ENCODE measurements at places on chromosomes 4 and X.
A peak's percentile ranks its signal among the peaks of the same experiment; 100 is the strongest.

GRCh38 chr4:189414021-189414420 is 526.7 kb upstream of the FRG1 start:
- DNase-seq = no peak

GRCh38 chr4:3720466-3720865 is 45.7 kb upstream of the ADRA2C start:
- DNase-seq = no peak

DNA sequence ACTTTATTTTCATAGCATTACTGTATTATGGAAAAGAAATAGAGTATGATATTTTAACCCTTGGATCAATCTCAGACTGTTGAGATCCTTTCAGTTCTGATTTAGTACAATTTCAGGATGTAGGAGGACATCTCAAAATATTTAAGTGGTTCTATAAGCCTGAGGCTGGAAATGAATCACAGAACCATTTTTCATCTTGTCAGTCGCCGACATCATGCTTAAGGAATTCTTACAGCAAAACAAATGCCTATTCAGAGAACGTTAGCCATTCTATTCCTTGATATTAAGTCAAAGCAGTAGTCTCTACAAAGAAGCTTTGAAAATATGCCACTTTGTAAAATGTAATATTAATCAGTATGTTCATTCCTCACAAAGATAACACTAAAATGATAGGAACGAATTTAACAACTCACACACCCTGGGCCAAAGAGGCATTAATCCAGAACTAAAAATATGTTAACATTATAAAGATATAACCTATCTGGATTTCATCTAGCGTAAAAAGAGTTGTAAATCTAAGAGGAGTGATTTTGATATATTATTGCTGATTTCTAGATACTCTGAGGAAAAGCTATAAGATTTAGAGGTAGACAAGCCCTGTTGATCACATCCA is 152.0 kb downstream of the GASK1B start:
- no peak for DNase-seq

- DNase-seq = peak; percentile 7
These were observed 661 bp downstream of the SPIN4 start for GRCh38 chrX:63350465-63350877.

DNA sequence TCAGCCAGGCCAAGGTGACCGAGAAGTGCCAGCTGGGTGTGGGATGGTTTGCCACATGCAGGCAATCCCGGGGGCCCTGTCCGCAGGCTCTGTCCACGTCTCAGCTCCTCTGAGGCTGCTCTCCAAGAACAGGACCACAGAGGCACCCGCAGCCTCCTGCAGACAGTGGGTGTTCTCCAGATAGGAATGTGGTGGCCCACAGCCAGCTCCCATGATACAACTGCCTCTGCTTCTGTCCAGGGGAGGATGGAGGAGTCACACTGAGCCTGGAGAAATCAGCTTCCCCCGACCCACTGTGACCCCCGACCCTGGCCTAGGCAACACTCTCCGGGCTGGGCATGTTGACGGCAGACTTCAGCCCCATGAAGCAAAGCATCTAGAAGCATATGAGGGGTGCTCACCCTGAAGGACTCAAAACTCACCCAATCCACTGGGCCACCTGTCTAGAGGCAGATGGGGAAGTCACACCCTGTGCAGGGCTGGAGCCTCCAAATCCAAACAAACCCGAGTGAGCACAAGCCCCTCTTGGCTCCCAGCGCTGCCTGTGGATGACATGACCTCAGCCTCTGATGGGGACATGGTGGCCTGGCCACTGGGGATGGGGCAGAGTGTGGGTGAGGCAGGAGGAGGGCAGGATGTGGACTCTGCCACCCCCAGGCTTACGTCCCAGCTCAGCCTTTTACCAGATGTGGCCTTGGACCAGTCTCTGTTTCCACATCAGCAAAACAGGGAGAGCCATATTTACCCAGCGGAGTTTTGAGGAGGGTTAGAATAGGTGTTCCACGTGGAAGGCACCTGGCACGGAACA is 102.3 kb downstream of the PSAPL1 start:
- DNase-seq = no peak

GRCh38 chr4:6633091-6633906 is 7.2 kb upstream of the MRFAP1 start:
- no peak for DNase-seq

DNA sequence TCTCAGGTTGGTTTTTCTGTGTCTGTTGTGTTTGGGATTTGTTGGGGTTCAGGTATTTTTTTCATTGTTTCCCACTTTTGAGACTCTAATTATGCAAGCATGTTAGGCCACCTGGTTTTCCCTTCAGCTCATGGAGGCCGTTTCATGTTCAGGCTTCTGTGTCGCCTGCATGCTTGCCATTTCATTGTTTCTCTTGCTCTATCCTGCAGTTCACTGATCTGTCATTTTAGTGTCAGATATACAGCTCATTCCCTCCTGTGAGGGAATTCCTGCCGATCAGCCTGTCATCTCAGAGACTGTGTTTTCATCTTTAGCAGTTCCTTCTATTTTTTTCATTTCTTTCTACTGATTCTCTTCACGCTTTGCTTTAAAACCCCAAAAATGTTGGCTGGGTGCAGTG is 49.4 kb upstream of the HGFAC start:
- no peak for DNase-seq

DNA sequence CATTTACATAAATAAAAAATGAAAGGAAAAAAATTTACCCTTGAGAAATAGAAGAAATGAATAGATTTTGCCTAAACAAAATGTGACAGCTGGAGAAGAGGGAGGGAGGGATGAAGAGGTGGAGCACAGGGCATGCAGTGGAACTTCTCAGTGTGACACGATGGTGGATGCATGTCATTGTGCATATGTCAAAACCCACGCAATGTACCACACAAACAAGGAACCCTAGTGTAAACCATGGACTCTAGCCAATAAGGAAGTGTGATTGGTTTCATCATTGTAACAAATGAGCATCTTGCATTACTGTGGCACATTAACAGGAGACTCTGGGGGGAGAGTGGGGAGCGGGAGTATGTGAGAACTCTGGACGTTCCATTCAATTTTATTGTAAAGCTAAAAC is 58.6 kb downstream of the GATB start:
- no peak for DNase-seq

DNA sequence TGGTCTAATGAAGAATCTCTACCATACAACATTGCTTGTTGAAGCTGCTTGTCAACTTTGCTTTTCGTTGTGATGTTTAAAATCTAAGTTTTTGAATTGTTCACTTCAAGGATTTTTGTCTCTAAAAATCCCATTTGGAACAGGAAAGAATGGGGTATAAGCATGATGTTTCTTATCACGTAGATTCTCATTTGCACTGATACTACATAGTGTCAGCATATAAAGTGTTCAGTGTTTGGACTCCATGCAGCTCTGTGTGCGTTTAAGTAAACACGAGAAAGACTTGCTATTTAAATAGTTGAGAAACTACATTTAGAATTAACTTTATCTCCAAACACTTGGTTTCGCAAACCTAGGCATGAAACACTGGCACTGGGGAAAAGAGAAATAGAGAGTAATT is 452.5 kb downstream of the NKX6-1 start:
- DNase-seq = no peak

DNA sequence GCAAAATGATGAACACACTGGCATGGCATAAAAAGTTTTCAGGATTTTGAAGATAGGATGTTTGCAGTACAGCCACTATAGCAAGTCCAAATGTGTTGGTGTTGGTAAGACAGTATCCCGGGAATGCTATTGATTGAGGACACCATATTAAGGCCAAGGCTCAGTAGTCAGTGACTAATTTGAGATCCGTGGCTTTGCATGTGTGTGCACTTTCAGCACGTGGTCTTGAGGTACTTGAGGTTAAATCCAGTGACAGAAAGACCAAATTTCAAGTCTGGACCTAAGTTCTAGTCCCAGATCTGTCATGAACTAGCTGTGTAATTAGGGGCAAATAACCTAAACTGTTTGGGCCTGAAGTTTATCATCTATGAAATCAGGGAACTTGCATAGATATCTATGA is 76.5 kb upstream of the ETNPPL start:
- no peak for DNase-seq

DNA sequence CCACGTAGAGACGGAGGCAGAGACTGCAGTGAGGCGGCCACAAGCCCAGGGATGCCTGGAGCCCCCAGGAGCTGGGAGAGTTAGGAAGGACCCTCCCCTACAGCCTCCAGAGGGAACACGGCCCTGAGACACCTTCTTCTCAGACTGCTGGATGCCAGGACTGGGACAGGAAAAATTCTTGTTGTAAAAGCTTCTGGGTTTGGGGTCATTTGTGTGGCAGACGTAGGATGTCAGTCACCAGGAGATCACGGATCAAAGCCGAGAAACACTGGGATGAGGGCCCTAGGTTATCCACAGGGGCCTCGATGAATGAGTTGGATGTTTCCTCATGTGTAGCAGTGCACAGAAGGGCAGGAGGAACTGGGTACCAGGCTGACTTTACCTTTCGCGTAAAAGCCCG is 163.7 kb downstream of the SHOX start:
- DNase-seq = no peak

DNA sequence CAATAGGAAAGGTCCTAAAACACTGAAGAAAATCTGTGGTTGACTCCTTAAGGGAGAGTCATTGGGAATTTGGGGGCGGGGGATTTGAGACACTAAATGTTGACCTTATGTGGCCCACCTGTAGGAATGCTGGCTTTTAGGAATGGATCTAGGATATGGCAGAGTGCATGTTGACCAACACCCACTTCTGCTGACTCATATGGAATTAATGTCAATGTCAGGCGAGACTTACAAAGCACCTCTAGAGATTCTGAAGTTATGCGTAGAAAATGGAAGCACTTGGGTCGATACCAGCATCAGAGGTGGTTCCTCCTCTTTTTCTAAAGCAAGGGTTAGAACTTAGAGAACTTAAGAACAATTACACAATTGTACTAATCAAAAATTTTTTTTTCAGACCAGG is 100.6 kb upstream of the CBR4 start:
- DNase-seq = no peak

- DNase-seq = no peak
These were observed 203.3 kb downstream of the NR3C2 start for GRCh38 chr4:148238811-148239493.

- no peak for DNase-seq
These were observed 236.6 kb downstream of the RASL11B start for GRCh38 chr4:53098681-53099121.

DNA sequence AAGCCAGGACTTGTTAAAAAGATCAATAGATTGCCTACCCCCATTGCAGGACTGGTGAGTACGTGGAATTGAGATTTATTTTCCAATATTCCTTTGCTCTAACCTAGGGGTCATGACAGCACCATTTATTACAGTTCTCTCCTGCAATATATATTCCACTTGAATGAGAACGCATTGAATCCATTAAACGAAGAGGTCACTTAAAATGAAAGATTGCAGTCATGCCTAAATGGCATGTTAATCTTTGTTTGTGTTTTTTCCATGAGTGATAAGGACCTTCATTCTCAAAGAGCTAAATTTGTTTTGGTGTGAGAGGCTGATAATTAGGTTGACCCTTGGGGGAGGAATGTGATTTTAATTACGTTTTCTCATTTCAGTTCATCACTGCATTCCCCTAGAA is 13.5 kb upstream of the LIMCH1 start:
- no peak for DNase-seq

DNA sequence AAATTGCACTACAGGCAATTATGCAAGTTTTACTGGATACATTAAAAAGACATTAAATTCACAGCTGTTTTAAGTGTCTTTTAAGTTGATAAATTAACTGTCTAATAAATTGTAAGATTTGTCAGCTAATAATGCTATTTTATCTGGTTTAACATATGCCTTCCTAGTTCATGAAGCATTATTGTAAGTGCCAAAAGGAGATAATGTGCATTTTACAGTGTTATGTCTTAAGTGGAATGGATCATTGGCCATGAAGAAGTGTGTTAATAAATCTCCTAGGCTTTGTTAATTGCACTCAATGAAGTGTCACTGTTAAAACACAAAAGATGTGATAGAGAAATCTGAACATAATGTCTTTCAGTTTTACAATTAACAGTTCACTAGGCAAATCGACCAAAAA is 784.3 kb upstream of the POU3F4 start:
- no peak for DNase-seq

- no peak for DNase-seq
These were observed 75.4 kb upstream of the FAT1 start for GRCh38 chr4:186798951-186799659.

DNA sequence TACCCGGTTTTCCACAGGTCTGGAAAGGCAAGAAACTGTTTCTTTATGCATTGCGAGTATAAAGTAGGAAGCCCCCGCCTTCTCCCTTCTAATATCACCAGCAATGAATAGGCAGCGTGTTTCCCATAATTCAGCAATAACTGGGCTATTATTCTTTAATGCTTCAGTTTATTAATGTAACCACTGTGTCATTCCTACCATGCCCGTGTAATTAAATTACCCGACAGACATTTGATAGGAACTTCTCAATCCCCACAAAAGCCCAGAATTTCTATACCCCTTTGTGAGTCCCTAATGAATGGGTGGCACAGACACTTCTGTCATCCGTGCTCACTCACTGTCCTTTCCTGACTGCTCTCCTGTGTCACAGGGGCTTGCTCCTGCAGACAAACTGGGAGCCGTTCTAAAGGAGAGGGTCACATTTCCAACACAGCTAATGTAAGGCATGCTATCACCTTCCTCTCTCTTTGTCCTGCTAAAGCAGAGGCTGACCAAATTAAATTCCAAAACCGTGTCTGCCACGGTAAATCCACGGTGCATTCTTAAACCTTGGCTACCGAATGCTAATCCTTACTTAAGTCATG is 108.5 kb upstream of the MID1 start:
- no peak for DNase-seq

DNA sequence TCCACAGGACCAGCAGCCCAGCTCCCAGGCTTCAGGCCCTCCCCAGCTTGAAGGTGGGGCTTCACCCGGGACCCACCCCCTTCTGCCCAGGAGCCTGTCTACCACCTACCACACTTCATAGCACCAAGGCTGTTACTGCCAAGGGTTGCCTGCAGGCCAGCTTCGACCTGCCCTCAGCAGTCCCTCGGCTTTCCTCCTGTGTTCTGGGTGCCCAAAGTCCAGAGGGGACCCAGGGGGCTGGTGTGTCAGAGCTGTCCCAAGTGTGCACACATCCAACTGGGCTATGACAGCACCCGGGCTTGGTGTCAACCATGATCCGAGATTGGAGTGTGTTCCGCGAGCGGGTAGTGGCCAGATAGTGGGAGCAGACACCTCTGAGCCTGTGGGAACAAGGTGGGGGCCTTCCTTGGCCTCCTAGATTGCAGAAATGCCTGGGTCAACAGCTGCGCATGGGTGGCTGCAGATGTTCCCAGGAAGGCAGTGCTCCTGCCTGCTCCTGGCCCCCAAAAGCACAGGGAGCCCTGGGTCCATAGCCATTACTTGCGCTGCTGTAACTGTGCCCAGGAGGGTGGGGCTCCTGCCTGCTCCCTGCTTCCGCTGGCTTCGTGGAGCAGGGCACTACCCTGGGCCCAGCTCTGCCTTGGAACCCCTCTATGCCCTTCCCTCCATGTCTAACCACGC is 16.8 kb downstream of the SULT1B1 start:
- no peak for DNase-seq

GRCh38 chr4:186144198-186144945 is 39.9 kb downstream of the FAM149A start:
- DNase-seq = no peak

DNA sequence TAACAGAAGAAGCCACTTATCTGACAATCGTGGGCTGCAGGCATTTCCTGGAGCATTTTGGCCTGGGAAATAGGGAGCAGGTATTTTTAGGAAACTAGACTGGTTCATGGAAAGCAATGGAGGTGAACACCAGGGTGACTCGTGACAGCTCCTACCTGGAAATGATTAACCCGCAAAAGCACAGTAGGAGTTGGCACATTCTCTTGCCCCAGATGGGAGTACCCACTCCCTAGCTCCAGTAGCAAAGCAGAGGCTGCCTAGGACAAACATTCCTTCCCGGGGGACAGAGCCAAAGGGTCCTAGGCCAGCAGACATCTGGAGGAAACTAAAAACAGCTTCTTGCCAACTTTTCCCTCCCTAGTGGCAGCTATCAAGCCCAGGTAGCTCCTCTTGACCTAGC is 29.0 kb downstream of the RTL5 start:
- DNase-seq = no peak

All from CD8-positive, alpha-beta memory T cell (primary cell).